Peyer's patch (tissue), 4 donors: ENCODE measurements at places on chromosomes 1 and 21.
A peak's percentile ranks its signal among the peaks of the same experiment; 100 is the strongest.

DNA sequence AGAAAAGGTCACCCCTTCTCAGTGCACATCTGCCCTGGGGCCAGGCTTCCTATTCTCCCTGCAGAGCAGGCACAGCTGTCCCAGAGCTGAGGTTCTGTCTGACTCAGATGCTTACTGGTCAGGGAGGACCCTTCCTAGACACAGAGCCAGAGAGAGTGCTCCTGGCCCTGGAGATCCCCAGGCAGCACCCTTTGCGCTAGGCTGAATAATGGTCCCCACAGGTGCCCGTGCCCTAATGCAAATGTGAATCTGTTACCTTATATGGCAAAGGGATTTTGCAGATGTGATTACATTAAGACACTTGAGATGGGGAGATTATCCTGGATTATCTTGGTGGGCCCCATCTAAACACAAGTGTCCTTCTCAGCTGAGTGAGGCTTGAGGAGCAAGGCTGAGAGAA, 2.6 kb upstream of the TNNI1 start:
- no peak for DNase-seq

DNA sequence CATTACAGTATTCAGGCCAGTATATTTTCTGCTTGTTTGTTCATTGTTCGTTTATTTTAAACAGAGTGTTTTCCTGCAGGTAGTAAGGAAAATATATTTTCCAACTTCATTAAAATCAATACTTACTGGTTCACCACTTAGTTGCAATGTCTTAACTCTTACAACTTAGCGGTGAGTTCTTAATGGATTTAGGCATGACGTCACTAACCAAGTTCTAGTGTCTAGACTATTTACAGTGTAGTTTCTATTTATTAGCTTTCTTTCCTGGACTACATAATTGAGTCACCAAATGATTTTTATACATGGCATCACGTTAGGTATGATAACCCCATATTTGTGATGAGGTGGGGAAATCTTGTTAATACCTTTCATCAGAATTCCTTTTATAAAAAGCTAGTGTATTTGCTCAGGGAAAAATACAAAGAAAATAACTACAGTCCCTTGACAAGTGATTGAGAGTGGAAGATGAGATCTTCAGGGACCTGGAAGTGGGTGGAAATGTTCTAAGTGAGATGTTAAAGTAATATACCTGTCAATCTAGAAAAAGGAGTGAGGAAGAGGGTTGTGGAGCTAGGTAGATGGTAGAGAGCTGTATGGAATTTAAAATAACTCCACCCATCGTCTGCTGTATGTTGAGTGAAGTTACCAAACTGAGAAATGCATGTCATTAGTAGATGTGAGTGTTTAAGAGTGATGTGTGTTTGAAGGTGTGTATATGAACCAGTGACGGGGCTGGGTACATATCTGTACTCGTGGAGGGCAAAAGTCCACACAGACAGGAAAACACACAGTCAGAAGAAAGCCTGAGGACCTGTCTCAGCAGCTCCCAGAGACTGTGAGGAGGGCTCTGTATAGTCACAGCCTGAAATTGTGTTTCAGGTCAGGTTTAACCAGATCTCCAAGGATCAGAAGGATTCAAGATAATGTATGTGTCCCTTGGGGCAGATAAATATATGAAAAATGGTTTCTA, 197.6 kb upstream of the ADAMTS5 start:
- DNase-seq = no peak

- DNase-seq = no peak
Measured at GRCh38 chr1:90262791-90263190, 267.9 kb downstream of the ZNF326 start.

- peak; percentile 60 for DNase-seq
Measured at GRCh38 chr1:225923381-225923691, 714 bp downstream of the PYCR2 start.

GRCh38 chr1:169148472-169149252, 42.2 kb downstream of the ATP1B1 start:
- DNase-seq = peak; percentile 66

- DNase-seq = no peak
Measured at GRCh38 chr1:22115286-22115685, 27.6 kb downstream of the WNT4 start.

DNA sequence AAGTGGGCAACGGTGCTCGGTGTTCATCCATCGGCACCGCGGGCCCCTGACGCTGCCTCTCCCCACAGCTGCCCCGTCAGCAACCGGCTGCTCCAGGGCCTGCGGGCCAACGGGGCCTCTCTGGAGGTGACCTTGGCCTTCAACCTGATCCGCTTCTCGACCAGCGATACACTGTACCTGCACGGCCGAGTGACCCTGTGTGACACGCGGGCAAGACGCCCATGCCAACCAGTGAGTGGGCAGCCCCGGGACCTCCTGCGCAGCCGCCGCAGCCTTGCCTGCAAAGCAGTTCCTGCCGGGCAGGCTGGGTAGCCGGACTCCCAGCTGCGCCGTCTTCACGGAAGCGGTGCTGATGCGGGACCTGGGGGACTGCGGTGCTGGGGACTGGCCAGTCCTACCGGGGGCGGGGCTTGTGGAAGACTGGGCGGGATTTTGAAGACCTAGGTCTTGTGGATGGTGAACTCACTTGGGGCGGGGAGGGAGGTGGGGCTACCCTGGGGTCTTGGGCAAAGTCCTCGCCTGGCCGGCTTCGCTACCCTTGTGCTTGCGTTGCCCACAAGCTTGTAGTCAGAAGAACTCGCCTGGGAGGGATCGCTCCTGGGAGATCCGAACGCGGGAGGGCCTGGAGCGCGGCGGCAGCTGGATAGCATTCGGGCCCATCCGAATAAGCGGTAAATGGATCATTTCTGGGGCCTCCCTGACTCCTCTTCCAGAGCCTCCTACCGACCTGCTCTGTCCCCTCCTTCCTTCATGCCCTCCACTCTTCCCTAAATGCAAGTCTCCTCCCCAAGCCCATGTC, 8.8 kb upstream of the CEP85 start:
- peak; percentile 89 for DNase-seq

DNA sequence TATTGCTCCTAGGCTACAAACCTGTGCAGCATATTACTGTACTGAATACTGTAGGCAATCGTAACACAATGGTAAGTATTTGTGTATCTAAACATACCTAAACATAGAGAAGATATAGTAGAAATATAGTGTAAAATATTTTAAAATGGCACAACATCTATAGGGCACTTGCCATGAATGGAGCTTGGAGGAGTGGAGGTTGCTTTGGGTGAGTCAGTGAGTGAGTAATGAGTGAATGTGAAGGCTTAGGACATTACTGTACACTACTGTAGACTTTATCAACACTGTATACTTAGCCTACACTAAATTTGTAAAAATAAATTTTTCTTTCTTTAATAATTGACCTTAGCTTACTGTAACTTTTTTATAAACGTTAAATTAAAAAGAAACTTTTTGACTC, 7.9 kb downstream of the LEFTY2 start:
- no peak for DNase-seq

DNA sequence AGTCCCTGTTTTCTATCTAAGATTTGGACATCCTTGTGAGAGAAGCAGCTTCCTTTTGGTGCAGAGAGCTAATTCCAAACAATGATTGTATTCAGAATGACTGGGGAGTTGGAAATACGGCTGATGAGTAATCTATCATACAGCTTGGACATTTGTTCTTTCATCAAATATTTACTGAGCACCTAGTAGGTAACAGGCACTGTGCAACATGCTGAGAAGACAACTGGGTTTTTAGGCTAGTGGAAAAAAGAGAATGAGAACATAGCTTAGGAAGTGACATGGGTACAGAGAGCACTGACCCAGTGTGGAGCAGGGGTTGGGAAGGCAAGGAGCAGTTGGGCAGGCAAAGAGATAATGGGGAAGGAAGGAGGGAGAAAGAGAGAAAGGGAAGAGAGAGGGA, 87.5 kb downstream of the TBX19 start:
- no peak for DNase-seq

- DNase-seq = peak; percentile 21
Measured at GRCh38 chr1:29258189-29258975, 22.1 kb downstream of the PTPRU start.
